Stimulated activated CD4-positive, alpha-beta T cell treated with anti-CD3 and anti-CD28 coated beads, Interleukin-15, amount 100 ng/mL, for 1 hour (primary cell): ENCODE measurements at places on chromosomes 4 and X.

DNA sequence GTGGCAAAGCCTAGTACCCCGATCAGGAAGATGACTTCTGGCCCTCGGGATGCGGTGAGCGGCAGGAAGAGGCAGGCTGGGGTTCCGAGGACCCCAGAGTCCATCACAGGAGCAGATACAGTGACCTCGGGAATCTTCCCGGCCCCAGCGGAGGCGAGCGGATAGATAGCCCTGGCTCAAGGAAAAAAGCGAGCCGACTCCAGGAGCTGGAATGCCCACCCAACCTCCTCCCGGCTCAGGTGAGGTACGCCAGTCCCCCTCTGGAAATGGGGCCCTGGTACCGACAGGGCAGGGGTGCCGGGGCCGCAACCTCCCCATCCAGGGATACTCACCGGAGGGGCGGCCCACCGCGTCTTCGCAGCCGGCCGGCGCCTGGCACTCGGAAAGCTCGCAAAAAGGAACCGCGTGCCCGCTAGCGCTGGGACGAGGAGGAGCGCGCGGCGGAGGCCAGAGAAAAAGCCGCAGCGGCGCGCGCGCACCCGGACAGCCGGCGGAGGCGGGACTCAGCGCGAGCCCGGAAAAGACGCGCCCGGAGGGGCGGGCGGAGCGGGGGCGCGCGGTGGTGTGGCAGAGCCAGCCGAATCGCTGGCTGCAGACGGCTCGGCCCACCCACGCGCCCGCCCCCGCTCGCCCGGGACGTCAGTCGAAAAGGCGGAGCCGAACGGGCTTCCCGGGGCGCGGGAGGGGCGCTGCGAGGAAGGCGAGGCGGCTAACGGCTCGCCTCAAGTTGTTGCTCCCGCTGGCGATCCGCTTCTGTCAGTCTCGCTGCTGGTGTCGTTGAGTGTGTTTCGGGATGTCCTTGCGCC lies at the start of gene ACSL4:
ACSL4 (minus strand) TSS at position 451 of the 806 bp plus-strand sequence. CDS start 49,894 bp downstream, outside the sequence.
- peak; percentile 70 for DNase-seq

GRCh38 chrX:150158554-150159332 lies 204.4 kb upstream of the MAMLD1 start:
- DNase-seq, result no peak

GRCh38 chr4:138804711-138805110 lies 210.9 kb upstream of the NOCT start:
- no peak for DNase-seq

- DNase-seq, result no peak
Measured at GRCh38 chr4:144223661-144224060, 83.1 kb upstream of the GYPA start.

GRCh38 chr4:70734168-70734954 lies 12.6 kb downstream of the RUFY3 start:
- DNase-seq, result no peak

GRCh38 chr4:43481526-43481925 lies 589.0 kb downstream of the GRXCR1 start:
- DNase-seq, result no peak

GRCh38 chrX:650324-650723 lies 19.7 kb downstream of the SHOX start:
- DNase-seq, result no peak

GRCh38 chr4:184583738-184584502 lies 65.3 kb downstream of the CASP3 start:
- DNase-seq, result no peak

GRCh38 chrX:141945426-141945825 lies 41.7 kb downstream of the MAGEC1 start:
- no peak for DNase-seq

- DNase-seq, result no peak
Measured at GRCh38 chr4:10461850-10462400, 4.7 kb upstream of the ZNF518B start.
